T-helper 9 cell (primary cell): ENCODE measurements at places on chromosomes 16 and 17.
A peak's percentile ranks its signal among the peaks of the same experiment; 100 is the strongest.

GRCh38 chr16:56929639-56930038 lies 2.3 kb upstream of the HERPUD1 start:
- no peak for DNase-seq

DNA sequence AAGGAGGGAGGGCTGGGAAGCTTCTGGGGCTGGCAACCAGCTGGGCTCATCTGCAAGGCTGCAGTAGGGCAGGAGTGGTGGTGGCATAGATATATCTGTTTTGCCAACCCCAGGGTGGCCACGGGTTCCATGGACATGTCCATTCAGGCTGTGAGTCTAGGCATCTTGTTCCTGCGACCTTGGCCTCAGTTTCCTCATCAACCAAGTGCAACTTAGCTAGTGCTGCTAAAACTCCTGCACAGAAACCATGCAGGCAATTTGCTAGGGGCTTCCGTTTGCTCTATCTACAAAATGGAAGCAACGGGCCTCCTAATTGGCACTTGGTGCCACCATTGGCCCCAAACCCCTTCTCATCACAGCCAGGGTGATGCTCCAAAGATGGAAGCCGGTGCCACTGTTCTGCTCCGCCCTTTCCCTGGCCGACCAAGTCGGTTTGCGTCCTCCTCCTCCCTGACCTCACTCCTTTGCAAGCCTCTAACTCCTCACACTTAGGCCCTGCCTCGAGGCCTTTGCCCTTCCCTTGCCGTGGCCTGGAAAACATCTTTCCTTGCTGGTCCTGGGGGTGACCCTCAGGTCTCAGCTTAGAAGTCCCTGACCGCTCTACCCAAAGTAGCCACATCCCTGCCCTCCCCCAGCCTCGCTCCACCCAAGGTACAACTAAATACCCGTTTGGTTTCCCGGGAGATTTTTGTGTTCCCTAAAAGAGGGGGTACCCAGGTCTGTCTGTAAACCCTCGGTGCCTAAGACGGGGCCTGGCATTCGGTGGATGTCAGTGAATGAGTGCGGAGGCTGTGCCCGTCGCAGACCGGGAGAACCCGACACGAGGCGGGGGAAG lies 1.2 kb downstream of the SREBF1 start:
- no peak for DNase-seq

- no peak for DNase-seq
Observed at GRCh38 chr17:38441429-38442061, 13.3 kb downstream of the ARHGAP23 start.

- DNase-seq = no peak
Observed at GRCh38 chr16:75273054-75273925, 21.9 kb upstream of the BCAR1 start.

DNA sequence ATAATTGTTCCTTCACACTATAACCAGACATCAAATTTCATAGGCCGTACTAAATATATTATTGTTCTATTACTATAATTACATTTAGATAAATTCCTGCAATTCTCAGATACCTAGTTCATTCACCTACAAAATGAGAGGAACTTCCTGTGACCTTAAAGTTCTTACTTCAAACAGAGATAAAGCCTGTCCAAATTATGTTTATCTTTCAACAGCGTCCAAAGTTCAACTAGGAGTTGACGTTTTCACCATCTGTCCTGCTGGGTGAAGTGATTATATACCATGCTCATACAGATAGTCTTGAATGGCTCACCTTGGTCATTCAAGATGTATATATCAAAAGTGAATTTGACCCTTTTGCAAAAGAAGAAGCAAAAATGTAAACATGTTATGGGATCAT lies 440.6 kb downstream of the CDH8 start:
- no peak for DNase-seq

GRCh38 chr17:29929533-29930408 lies at the start of gene SSH2:
Gene SSH2 (minus strand): TSS chr17:29930228. CDS start chr17:29930000, 228 bp downstream.
- peak; percentile 85 for DNase-seq

- DNase-seq = no peak
Observed at GRCh38 chr16:53771655-53772497, 67.9 kb downstream of the FTO start.

DNA sequence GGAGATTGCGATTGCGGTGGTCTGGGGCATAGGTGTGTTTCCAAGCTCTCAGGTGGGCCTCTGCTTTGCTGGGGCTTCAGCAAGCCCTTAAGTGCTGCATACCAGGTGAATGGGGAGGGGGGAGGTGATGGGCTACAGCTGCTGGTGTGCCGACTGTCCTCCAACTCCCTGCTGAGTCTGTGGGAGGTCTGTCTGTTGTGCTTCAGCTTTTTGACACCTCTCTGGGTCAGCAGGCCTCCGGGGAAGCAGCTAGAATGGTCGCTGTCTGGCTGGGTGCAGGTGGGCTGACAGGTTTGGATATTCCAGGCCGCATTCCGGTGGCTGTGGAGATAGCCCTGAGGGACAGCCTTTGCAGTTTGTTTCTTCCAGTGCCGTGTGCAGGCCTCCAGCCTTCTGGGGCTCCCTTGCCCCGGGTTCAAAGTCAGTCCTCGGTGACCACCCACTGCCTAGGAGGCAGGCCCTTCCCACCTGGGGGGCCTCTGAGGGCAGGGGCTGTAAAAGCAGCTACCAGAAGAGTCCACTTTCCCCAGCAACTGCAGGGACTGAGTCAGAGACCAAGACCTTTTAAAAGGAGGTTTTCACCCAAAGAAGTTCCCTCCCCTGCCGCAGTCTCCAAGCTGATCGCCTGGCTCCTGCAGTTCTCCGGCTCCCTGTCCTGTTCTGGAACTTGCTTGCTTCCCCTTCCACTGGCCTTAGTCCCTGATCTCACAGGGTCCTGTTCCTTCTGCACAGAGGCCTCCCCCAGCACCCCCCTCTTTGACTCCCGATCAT lies 2.0 kb upstream of the TTYH2 start:
- no peak for DNase-seq

- no peak for DNase-seq
Observed at GRCh38 chr17:47727704-47728036, 5.4 kb upstream of the TBX21 start.

- DNase-seq = no peak
Observed at GRCh38 chr16:31354394-31355291, at the start of gene ITGAX. Gene ITGAX (plus strand): TSS chr16:31355176. CDS start chr16:31355255, 79 bp downstream.
